ENCODE measurements at places on chromosomes 5 and 9. TPM values are rescaled to one million over a fixed set of nuclear protein-coding genes. Genes with fewer than 3 reads are reported as not detected.

The SLC6A18 gene
- total RNA-seq: not detected

The SLC9A3 gene
- total RNA-seq: 4.3 TPM

The MSX2 gene
- 0.62 TPM for total RNA-seq

The GADD45G gene
- 22.2 TPM for total RNA-seq

The SLC23A1 gene
- total RNA-seq: not detected

The PCDHA1 gene
- not detected for total RNA-seq

The GNAQ gene
- total RNA-seq: 56.4 TPM

The PAEP gene
- not detected for total RNA-seq

The AMBP gene
- total RNA-seq: not detected

The PCDHGA3 gene
- 3.9 TPM for total RNA-seq

The WNT8A gene
- not detected for total RNA-seq

The RMI1 gene
- 12.7 TPM for total RNA-seq

The CD14 gene
- total RNA-seq: 15.7 TPM

The RAPGEF1 gene
- total RNA-seq: 58.1 TPM

The TRIO gene
- total RNA-seq: 188 TPM

The ANKRD18B gene
- total RNA-seq: 6.6 TPM

The SLC34A3 gene
- not detected for total RNA-seq

The THBS4 gene
- total RNA-seq: 789 TPM

The POC5 gene
- total RNA-seq: 10.7 TPM

The FBXL7 gene
- 12.8 TPM for total RNA-seq

The SIT1 gene
- total RNA-seq: not detected

The PLCXD3 gene
- total RNA-seq: under 0.01 TPM

The PPP3R2 gene
- not detected for total RNA-seq

The JAK2 gene
- total RNA-seq: 25.2 TPM

The SHOC1 gene
- total RNA-seq: not detected

The CORO2A gene
- 2.9 TPM for total RNA-seq

The SOHLH1 gene
- not detected for total RNA-seq

The FOXI1 gene
- not detected for total RNA-seq

The SLC6A19 gene
- not detected for total RNA-seq

The FBN2 gene
- total RNA-seq: 215 TPM

The SNAPC4 gene
- 11.5 TPM for total RNA-seq

The PLAC8L1 gene
- total RNA-seq: not detected
